Right kidney (tissue), 9 donors: ENCODE measurements at places on chromosomes 7 and 10.

DNA sequence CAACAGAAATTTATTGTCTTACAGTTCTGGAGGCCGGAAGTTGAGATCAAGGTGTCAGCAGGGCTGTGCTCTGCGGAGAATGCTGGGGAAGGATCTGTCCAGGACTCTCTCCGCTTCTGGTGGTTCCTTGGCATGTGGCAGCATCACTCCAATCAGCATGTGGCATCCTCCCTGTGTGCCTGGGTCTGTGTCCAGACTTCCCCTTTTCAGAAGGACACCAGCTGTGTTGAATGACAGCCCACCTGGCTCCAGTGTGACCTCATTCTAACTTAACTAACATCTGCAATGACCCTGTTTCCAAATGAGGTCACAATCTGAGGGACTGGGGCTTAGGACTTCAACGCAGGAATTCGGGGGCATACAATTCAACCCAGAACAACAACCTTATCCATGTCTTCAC, 141.9 kb downstream of the BMS1 start:
- DNase-seq = no peak

DNA sequence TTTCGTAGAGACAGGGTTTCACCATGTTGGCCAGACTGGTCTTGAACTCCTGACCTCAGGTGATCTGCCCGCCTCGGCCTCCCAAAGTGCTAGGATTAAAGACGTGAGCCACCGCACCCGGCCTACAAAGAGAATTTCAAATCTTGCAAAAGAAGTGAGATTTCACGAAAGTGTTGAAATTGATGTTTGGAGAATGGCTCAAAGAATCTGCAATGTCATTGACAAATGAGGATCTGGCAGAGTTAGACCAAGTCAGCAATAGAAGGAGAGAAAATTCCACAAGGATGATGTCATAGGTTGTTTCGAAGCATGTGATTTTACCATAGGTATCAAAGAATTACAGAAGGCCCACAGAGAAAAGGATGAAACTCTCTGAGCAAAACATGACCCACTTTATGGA, 71.7 kb downstream of the LYZL2 start:
- DNase-seq = no peak

DNA sequence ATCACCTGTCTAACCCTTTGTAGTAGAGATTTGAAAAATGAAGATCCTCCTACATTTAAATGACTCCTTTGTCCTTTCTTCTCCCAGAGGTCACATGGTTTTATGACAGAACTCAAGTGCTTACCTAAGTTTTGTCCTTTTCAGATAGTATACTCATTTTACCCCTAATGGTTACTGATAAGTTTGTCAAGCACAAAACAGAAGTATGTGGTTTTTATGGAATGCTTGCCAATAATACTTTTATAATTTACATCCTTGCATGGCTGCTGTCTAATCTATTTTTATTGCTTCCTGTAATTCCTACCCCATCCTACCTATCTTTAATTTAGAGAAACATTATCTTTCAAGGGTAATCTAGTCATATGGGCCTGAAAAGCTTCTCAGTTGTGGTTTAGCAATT, 37.5 kb downstream of the HELLS start:
- no peak for DNase-seq

- no peak for DNase-seq
Observed at GRCh38 chr7:126727930-126728391, 524.8 kb downstream of the GRM8 start.

DNA sequence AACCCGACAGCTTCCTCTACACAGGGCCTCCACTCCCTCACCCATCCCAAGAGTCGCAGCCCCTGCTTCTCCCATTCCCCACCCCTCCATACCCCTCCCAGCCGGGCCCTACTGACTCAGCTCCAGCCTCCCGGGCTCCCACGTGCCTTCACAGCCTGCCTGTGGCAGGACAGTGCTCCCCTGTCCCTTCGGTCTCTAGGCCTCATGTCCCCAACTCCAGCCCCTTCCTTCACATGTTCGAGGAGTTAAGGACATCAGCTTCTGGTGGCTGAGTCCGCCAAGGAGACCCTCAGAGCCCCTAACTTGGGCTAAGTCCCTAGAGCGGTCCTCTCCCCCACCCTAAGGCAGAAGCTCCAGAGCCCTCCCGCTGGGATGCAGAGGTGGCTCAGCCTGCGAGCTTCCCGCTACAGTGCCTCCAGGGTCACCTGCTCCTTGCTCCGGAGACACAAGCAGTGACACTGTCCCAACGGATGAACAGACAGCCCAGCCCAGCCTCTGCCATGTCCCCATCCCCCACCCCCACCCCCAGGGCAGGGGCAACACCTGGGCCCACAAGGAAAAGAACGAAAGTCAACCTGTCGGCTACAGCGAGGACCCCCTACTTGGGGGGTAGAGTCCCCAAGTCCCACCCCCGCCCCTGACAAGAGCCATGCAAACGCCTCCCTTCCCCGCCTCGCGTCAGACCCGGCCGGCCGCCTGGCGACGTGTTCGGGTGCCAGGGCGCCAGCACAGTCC, 716 bp downstream of the SMARCD3 start:
- peak; percentile 49 for DNase-seq
